ENCODE measurements at places on chromosomes 4 and X.

- DNase-seq = no peak
These were observed 371.3 kb downstream of the FBXW7 start for GRCh38 chr4:152164561-152164960.

DNA sequence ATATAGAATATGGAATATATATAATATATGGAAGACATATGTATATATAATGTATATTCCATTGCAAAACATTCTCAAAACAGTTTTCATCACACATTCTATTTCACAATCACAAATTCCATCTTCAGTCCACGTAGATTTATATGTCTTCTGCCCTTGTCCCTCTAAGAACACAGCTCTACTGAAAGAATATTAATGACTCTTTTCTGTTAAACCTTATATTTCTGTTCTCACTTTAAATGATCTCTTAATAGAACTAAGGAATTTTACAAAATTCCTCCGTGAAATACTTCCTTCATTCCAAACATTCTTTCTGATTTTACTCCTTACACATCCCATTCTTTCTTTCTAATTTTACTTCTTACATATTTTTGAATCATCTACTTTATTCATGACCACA, 1043.1 kb upstream of the PABPC4L start:
- no peak for DNase-seq

GRCh38 chr4:23085249-23085568, 392.5 kb downstream of the GBA3 start:
- DNase-seq = no peak

DNA sequence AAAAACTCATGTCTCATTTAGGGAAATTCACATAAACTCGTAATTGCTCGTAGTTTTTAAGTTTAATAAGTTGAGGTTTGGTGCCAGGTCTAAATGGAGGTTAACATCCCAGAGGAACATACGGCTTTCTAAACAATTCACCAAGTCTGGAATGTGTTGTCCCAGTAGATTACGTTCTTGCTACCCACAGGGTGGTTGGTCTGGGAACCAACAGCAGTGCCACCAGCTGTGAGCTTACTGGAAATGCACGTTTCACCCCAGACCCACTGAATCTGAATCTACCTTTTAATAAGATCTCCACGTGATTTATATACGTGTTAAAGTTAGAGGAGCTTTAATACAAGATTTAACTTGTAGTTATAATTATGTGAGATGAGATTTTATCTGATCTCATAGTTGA, 134.3 kb downstream of the BMPR1B start:
- DNase-seq = no peak

DNA sequence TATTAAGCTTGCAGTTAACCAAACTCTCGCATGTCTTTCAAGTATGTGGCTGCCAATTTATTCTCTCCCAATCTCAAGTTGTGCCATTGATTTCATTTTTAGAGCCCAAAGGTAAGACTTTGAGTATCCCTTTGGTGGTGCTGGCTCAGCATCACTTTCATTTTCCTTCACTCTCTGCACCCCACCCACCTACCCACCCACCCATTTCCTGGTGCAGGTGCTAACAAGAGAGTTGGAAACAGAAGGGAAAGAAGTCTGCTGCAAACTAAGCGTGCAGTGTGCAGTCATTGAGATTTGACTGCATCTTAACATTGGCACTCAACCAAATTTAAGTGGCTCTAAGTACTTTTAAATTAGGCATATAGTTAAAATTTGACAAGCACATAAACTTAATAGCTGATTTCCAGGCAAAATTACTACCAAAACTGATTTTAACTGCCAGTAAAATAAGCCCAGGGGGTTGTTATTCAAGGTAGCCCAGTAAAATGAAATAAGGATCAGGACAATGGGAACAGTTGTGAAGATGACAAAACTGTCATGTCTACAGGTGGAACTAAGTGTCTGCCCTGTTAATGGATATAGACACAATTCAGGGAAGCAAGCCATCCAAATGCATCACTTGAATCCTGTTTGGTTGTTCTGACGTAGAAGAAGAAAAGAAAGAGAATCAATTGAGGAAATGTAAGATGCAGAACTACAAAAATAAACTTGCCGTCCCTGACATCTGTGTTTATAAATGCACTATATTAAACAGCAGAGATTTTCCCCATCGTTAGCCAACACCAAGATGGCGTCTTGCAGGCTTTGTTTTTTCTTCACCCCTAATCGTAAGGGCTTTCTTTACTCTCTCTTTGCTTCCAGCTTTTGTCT, 184.2 kb downstream of the KDR start:
- no peak for DNase-seq

- DNase-seq = no peak
These were observed 10.5 kb downstream of the ANTXR2 start for GRCh38 chr4:80062527-80062926.

DNA sequence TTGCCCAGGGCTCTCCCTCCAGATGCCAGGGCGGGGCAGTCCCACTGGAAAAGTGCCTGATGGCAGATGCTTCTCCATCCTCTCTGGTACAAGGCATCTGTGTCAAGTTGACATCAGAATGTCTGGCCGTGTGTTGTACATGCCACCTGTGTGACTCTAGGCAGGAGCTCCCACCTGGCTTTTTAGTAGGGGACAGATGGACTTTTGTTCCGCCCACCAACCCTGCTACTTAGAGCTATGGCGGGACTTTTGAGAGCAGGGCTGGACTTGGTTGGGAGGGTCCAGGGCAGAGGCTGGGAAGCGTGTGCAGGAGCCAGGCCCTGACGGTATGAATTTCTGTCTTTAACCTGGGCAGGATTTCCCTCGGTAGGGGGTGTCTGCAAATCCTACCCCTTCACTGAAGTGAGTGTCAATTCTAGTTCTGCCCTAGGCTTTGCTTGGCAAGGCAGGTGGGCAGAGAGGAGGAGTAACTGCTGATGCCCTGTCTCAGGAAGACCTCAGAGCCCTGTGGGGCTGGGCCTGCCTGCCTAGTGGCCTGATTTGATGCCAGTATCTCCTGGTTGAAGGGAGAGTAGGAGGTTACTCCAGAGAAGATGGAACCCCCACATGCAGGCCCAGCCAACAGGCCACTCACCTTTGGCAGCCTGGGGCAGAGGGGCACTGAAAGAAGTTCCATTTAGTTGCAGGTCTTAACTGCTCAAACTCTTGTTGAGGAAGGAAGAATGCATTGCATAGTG, 99.1 kb downstream of the PJA1 start:
- DNase-seq = no peak

GRCh38 chr4:182310316-182310715, 67.1 kb downstream of the TENM3 start:
- DNase-seq = no peak

DNA sequence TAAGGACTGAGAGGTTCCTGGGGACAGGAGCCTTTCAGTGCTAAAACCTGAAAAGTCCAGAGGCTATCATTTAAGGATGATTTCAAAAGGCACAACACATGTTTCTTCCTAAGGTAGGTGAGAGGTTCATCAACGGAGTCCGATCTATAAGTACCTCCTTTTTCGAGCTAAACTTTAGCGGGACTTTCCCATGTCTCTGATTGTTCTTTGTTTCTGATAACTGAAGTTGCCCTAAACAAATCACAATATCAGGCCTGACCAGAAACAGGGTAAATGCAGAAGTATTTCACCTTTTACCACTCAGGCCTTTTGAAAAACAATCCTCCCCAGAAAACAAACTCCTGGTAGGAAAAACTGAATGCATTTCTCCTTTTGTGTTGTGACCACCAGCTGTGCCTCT, 17.6 kb downstream of the PIR start:
- no peak for DNase-seq

DNA sequence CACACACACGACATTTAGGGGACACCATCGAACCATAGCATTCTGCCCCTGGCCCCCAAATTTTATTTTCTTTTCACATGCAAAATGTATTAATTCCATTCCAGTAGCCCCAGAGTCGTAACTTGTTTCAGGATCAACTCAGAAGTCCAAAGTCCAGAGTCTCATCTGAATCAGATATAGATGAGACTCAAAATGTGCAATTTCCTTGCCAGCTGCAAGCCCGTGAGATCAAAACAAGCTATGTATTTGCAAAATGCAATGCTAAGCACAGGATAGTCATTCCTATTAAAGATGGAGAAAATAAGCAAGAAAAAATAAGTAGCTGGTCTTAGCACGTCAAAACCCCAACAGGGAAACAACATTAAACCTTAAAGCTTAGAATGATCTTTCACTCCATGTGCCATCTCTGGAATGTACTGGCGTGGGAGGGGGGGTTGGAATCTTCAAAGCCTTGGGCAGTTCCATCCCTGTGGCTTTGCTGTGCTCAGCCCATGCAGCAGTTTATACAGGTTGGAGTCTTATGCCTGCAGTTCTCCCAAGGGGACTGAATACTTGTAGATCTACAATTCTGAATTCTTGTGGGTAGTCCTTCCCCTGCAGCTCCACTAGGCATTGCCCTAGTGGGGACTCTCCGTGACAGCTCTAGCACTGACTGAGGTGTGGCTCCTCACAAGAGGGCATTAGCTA, 47.7 kb upstream of the SYTL5 start:
- DNase-seq = no peak

DNA sequence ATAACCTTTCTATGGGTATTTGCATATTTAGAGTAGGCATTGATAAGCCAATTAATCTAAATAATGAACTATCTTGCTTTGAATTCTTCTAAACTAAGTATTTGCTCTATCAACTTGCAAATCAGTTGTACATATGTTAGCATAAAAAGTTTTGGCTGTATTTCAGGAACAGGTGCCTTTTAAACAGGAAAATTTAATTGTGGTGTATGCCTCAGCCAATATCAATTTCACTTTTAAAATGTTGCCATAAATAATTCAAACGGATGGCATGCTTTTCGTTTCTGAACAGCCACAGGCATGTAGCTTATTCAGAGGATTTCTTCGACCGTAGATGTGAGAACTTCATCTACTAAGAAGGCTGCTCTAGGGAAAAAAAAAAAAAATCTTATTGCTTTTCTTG, 99.9 kb downstream of the DCLK2 start:
- peak; percentile 26 for DNase-seq

DNA sequence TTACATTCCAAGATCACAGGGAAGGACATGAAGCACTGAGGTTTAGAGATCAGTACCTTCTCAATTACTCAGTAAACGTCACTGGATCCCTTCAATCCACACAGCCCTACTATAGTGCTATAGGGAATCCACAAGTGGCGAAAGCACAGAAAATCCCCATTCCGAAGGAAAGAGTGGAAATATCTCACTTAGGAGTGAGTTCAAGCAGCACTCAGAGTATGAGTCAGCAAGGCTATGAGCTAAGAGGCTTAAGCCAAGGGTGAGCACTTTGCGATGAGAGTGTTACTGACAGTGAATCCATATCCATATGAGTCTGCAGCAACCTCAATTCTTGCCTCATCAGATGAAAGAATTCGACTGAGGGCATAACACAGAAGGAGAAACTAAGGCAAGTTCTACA, 165.1 kb downstream of the VSIG4 start:
- DNase-seq = no peak

All from non-pigmented ciliary epithelial cell (primary cell).